ENCODE measurements at places on chromosomes 5 and 9.

DNA sequence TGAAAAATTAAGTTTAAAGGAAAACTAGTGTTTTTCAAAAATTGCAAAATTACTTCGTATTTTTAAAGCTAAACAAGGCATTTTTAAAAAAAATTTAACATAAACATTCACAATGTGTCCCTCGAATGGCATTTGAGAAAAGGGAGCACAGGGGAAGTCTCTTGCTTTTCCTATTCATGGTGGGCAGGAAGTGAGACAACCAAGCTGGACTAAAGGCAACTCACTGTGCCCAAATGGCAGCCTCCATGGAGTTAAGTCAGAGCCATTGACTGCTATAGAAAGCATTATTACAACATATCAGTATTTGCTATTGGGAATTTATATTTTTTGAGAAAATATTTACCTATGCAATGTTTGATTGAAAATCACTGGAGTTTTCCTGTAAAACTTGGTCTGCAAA, 8.3 kb downstream of the HNRNPH1 start:
- DNase-seq: no peak

DNA sequence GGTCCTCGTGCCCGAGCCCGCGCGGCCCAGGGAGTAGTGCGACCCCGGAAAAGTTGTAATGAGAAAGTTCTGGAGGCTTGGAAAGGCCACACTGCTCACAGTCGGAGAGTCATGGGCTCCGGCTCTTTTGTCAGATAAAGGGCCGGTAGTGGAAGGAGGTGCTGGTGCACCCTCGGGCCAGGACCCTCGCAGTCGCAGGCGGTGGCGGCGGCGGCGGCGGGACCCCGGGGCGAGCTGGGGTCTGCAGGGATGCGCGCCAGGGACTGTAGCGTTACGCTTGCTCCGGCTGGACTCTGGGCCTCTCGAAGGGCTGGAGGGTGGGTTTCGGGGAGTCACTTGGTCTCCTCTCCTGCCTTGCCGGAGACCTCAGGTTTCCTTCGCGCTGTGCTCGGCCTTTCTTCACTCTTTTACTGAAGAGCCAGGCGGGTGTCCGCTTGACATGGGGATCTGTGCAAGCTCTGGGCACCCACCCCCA, 1.5 kb downstream of the RORB start:
- DNase-seq: no peak

GRCh38 chr5:20972419-20972925, 984.5 kb upstream of the CDH18 start:
- DNase-seq: no peak

GRCh38 chr5:160787240-160787639, 64.8 kb downstream of the ATP10B start:
- DNase-seq: no peak

DNA sequence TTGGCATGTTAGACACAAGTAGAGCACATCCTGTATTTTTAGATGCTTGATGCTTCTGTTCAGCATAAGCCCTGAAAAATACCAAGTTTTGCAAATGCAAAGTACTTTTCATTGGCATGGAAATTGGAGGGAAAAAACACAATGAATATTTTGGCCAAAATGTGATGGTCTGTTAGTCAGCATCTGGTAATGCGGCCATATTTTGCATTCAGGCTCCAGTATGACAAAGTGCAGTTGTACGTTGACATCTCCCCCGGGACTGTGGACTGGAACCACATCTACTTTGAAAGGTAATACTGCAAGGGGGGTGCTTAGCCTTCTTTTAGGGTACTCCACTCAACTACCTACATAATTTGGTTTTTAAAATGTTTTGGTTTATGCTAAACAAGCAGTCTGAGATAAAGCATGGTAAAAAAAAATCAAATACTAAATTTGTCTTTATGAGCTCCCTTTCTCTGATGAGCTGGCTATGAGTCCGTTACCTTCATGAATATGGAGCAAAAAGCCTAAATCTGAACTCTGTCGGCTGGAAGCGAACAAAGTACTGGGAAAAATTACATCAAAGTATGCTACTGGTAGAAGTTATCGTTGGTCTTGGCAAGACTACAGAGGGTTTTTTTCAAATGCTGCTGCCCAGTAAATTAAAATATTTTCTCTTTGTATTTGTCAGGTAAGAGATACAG, 297.0 kb downstream of the ARHGEF28 start:
- no peak for DNase-seq

GRCh38 chr9:136045595-136046553, 49.2 kb downstream of the NACC2 start:
- no peak for DNase-seq

DNA sequence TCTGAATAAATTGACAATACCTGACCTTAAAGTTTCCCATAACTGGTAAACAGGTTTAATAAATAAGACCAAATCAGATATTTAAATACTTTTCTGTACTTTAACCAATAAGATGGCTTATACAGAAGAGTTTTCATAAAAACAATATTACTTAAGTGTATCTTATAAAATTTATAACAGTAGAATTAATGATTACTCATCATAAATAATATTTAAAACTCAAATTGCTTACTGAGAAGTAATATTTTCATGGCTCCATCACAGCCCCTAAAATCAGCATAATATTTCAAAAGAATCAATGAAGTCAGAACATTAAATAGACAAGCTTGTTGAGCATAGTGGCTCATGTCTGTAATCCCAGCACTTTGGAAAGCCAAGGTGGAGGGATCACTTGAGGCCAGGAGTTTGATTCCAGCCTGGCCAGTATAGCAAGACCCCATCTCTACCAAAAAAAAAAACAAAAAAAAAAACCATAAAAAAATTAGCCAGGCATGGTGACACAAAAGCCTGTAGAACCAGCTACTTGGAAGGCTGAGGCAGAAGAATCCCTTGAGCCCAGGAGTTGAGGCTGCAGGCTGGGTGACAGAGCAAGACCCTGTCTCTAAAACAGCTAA, 23.5 kb downstream of the HOMER1 start:
- no peak for DNase-seq

GRCh38 chr5:145260670-145261069, 574.5 kb downstream of the PRELID2 start:
- no peak for DNase-seq

GRCh38 chr9:137606005-137606621, 627 bp downstream of the ARRDC1 start:
- peak; percentile 54 for DNase-seq

GRCh38 chr9:111917980-111918379, 21.4 kb downstream of the UGCG start:
- DNase-seq: no peak

- no peak for DNase-seq
Observed at GRCh38 chr9:116297346-116297745, 143.8 kb downstream of the PAPPA start.

DNA sequence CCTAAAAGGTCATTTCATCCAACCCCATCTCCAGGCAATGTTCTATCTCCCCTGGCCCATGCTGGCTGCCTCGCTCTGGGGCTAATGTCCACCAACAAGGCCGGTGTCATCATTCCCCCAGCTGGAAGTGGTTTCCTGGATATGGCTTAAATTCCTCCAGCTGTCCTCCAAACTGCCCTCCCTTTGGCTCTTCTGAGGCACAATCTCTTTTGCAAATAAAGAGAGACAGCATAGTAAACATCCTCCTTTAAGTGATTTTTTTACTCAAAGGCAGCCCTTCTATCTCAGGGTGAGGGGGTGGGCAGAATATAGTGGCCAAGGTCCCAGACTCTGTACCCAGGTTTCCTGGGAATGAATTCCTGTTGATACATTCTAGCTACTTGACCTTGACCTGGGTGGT, 117.4 kb upstream of the PANK3 start:
- DNase-seq: no peak

GRCh38 chr5:31614151-31615020, 24.5 kb upstream of the PDZD2 start:
- no peak for DNase-seq

- no peak for DNase-seq
Observed at GRCh38 chr9:76887003-76887821, 18.7 kb downstream of the PRUNE2 start.

DNA sequence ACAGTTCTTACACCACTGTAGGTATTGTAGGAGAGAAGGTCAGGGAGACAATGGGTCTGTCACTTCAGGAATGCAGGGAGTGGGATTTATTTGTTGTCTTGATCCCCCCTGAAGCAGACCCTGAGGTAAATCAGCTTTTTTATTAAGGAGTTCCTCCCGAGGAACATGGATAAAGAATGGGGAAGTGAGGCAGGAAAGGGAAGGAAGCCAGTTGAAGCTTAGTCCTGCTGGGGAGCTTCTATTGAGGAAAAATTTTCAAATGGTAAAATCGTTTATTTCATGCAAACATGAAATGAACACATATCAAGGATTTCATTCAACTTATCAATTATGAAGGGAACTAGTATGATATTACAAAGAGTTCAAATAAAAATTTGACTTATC, 318.6 kb upstream of the PIK3R1 start:
- no peak for DNase-seq

DNA sequence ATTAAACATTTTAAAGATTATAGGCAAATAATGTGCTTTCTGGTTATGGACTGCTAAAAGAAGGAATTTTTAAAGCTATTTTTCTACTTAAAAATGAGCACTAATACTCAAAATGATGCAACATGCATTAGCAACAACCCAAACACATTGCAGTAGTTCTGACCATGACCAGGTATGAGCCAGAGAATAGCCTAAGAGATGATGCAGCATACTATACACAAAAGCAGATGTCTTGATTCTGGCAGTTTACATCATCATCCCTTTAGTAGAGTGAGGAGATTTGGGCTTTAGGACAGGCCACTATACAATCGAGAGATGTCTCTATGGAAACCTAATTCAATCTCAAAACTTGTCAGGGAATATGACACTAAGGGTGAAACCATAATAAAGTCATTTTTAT, 307.1 kb downstream of the PRR16 start:
- no peak for DNase-seq

DNA sequence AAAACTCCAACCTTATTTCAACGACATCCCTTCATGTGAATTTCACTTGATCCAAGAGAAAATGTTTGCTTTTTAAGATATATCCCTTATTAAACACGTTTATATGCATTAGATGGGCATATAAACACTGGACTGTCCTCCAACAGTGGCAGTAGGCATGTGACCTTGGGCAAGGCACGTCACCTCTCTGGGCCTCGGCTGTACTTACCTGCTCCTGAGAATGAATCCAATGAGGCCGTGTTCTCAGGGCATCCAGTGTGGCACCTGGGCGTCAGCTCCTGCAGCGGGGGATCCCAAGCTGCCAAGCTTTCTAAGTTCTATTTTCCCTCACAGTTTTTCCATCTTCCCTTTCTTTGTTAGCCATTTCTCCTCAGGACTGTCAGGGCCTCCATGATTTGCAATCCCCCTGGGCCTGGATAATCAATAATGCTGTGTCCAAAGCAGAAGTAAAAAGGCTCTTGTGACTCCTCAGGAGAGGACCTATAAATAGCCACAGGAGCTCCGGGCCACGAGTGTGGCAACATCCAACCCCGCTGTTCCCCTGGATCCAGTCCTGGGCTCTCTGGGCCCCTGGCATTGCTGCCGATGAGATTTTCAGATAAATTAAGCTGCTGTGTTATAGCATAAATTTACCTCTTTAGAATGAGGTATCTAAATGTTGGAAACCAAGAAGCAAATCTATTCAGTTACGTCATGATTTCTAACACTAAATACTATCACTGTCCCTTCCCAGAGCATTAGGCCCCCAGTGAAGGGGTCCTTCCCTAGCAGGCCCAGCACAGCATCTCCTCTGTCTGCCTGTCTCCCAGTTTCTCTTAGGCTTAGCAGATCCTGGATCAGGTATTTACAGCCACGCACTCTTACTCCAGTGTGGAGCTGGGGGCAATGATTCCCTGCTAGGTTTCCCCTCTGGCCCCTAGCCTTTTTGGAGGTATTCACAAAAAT, 76.8 kb downstream of the PTPN3 start:
- DNase-seq: no peak

GRCh38 chr9:122444041-122444733, 33.5 kb downstream of the OR1J1 start:
- DNase-seq: no peak

GRCh38 chr5:171428168-171428696, 8.8 kb downstream of the FGF18 start:
- DNase-seq: no peak

DNA sequence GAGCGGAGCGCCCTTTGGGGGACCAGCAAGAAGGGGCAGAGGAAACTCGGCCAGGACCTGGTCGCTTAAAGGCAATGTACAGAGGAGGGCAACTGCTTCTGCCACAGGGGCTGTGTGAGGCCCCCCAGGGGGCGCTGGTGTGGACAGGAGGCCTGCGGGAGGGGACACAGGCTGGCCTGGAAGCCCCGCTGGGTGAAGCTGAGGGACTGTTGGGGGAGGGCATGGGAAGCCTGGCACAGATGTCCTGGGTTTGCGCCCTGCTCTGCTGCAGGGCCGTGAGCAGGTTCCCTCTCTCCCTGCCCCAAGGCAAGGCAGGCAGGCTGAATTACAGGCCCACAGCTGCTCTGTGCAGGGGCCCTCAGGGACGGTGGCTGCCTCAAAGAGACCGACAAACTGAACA, 5.4 kb downstream of the MED22 start:
- no peak for DNase-seq

GRCh38 chr5:62460578-62460983, 48.0 kb downstream of the IPO11 start:
- no peak for DNase-seq

- DNase-seq: no peak
Observed at GRCh38 chr5:153445875-153446579, 44.4 kb upstream of the GRIA1 start.

- DNase-seq: no peak
Observed at GRCh38 chr5:74442466-74442865, 198.1 kb downstream of the ENC1 start.

DNA sequence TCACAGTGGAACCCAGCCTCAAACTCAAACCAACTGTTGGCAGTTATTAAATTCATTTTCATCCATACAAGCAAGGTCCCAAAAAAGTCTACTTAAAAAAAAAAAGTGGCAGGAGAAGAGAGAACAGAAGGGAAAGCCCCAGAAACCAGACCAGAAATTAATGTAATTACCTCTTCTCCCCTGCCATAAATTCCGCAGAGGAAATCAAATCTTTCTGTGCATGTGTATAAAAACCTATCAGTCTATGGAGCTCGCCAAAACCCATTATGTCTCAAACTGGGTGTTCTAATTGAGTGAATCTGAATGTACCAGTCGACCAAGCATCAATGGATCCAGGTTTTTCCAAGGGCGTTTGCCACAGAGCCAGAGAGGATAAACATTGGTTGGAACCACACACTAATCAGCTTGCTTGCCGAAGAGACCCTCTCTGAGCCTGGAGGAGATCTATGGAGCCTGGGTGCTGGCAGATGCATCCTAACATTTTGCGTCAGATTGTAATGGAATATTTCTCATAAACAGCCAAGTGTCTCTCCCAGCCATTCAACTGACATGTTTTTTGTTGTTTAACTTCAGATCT, 7.9 kb upstream of the HAND1 start:
- no peak for DNase-seq

Measured in activated T-cell treated with anti-CD3 and anti-CD28 coated beads, Interleukin-2, amount 50 U/mL, for 1 hour (primary cell).